Inflammatory macrophage treated with lipopolysaccharide for 4 hours (primary cell): ENCODE measurements at places on chromosomes 16 and 17.

DNA sequence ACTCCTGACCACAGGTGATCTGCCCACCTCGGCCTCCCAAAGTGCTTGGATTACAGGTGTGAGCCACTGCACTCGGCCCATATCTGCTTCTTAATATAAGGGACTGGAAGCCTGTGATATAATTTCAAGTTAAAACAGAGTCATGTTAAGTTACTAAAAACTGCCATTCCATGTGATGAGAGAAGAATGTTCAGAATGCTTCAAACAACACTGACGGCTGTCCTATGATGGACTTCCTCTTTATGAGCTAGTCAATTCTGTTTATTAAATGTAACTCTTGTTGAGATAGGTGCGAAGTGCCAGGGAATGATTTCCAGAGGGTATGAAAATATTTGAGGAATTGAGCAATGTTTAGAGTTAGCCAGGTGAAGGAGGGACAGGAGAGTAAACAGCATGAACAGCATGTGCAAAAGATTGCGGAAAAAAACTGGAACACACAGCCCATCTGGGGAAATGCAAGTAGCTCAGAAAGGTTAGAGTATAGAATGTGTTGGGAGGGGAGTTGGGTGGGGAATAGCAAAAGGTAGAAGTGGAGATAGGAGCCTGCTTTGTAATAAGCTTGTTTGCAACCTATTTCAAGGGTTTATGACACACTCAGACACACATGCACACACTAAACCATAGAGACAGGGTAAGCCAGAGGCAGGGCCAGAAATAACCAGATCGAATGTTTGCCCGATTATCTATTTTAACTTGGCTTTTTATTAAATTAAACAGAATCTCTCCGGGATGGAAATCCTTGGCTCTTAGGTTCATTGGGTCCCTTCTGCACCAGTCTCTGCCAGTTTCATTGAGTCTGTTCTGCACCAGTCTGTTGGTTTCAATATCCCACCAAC lies 135.6 kb upstream of the COX10 start:
- peak; percentile 16 for DNase-seq

- DNase-seq = no peak
Observed at GRCh38 chr17:77604973-77605313, 353.6 kb upstream of the TNRC6C start.

DNA sequence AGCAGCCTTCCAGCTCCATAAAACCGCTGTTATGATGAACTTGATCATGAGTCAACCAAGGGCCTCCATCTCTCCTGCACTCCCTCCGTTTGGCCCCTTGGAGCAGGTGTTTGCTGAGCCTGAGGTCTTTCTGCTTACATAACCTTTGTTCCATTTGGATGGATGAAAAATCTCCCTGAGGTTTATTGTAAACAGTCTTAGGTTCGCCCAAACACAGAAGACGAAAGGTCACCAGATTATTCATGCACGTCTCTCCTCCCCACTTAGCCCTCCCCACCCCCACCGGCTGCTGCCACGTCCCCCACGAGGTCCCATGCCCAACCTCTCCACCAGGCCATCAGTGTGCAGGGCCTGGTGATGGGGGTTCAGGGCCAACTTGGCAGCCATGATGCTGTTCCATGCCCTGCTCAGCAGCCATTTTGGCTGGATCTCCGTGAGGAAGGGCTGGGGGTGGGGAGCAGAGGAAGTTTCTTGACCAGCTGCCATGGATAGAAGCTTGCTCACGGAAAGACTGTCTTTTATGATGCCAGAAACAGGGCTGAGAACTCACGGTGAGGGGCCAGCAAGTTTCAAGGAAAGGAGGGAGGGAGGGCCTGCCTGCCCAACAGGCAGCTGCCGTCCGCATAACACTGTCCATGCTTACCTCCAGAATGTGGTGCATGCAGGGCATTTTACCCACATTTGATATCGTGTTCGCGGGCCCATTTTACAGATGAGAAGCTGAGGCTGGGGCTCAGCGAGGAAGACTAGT lies 47.8 kb upstream of the FOXF1 start:
- no peak for DNase-seq

- no peak for DNase-seq
Observed at GRCh38 chr16:25151996-25152395, 40.5 kb downstream of the LCMT1 start.

GRCh38 chr16:727291-727977 lies 528 bp downstream of the HAGHL start:
- DNase-seq = no peak

DNA sequence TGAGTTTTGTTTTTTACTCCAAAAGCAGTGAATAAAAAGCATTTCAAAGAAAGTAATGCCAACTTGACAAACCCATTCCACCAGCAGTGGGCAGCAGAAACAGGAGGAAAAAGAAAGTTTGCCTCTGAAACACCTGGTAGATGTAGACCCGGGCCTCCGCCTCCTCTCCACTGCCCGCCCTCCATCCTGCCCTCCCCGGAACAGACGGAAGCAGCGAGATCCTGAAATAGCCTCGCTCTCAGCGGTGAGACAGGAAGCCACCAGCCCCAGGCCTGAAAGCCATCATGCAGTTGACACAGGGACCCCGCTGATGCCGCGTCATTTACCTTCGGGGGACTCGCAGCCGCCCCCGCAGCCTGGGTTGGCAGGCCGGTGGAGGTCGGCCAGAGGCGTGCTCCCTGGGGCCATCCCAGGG lies 67.8 kb downstream of the C16orf78 start:
- DNase-seq = no peak

DNA sequence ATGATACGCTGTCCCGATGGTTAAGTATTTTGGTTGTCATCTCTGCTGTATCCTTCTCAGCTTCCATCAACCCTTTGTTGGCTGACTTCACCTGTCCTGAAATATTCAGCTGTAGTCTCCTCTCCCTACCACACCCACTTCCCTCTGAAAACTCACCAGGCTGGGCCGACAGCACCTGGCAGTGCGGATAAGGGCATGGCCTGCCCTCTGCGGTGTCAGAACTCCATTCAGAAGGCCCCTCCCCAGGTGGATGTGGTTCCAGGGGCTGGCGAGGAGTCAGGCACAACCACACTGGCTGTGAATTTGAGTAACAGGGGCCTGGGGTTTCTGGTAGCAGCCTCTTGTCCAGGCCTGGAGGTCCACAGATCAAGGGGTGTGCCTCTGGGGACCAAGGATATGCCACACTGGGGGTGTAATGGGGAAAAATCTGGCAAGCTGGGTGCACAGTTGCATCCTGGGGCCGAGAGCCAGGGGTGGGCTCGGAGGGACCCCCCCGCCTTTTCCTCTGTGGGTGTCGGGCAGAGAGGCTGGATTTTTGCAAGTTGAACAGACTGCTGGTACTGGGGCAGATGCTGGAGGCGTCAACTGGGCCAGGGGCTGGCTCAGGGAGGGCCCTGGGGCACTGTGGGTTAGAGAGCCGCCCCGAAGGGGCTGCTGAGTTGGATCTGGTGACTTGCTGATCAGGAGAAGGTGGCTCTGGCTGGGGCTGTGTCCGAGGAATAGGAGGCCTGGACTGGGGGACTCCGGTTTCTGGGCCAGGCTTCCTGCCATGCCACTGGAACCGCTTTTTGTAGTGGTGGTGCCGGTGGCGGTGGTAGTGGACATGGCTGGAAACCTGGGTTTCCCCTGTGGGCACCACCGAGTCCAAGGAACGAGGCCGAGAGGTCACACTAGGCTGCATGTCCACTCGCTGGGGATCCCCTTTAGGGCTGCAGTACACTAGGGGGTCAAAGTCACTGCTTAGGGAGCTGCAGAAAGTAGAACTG lies 5.6 kb upstream of the SUPT4H1 start:
- no peak for DNase-seq

DNA sequence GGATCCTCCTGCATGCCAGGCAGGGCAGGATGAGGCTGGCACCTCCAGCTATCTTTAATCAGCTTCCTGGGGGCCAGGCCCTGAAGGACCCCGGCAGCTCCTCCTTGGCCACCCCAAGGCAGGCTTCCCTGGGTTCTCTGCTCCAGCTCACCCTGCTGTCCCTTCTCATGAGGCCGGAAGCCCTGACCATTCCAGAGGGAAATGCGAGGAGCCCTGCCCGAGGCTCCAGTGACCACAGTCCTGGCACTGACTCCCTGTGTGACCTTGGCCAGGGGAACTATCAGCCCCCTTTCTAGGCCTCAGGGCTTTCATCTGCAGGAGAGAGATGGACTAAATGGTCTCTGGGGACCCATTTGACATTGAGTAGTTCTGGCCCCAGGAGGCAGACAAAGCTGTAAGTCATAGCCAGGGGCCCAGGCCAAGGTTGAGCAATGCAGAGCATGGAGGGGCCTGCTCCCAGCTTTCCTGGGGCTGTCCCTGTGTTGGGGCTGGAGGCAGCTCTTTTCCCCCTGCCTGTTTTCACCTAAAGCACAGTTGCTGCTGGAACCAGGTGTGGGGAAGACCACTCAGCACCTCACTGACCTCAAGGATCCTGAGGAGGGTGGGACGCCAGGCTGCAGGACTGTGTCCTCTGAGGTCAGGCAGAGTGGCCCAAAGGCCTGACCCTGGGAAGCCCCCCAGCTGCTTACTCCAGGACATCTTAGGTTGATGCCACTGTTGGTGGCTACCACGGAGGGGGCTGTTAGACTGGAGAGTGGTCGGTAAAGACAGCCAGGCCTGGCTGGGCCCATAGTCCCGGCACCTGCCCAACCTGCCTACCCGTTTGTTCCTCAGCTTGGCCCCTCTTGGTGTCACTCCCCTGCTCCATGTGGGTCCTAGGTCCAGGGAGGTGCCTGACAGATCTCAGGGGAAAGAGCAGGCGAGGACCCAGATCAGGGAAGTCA lies 8.1 kb downstream of the KCNH6 start:
- no peak for DNase-seq

DNA sequence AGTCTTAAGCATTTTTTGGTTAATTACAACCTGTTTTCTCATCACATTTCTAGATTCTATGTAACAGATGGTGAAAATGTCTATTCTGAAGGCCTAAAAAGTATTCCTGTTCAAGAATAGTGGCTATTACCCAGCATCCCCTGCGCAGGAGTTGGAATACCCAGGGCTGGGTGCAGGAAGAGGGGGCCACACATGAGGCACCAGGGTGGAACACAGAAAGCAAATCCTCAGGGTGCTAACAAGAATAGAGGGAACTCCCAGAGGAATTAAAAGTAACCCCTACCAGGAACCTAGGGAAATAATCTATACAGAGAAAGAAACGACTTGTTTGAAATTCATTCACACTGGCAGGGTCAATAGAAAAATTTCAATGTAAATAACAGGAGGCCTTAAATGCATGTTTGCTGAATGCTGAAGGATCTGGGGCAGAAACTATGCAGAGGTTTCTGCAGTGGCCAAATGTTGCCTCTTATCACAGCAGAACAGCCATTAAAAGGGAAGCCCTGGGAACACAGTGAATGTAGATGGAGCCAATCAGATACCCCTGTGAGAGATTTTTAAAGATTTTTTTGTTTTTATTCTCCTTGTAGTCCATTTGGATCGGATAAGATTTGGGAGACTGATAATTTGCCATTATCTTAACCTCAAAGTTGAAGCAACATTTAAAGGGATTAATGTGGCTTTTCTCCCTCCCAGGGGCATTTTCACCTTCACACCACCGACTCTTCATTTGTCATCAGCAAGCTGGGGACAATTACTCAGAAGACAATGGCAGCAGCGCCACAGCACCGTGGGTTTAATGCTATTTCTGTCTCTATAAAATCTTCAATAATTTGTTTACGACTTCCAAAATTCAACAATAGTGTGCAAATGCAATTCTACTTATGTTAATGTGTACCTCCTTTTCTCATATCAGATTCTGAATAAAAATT lies 196.0 kb upstream of the PSMD7 start:
- no peak for DNase-seq

DNA sequence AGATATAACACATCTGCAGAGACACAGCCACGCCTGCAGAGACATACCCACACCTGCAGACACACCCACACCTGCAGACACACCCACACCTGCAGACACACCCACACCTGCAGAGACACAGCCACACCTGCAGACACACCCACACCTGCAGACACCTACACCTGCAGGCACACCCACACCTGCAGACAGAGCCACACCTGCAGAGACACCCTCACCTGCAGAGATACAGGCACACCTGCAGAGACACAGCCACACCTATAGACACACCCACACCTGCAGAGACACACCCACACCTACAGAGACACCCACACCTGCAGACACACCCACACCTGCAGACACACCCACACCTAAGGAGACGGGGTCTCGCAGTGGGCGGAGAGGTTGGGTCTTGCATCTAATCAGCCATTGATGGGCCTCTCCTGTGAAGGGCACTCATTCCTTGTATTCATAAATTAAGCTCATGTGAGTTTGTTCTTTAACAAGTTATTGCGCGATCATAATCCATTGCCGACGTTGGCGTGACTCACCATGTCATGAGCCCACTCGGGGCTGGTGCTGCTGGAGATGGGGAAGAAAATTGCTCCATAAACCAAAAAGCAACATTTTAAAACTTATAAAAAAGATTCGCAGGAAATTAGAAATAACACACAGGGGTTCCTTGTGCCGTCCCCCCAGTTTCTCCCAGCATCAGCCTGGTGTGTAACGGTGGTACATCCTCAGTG lies 28.9 kb upstream of the CDH15 start:
- DNase-seq = peak; percentile 26

- no peak for DNase-seq
Observed at GRCh38 chr16:85917959-85918358, 19.0 kb downstream of the IRF8 start.

DNA sequence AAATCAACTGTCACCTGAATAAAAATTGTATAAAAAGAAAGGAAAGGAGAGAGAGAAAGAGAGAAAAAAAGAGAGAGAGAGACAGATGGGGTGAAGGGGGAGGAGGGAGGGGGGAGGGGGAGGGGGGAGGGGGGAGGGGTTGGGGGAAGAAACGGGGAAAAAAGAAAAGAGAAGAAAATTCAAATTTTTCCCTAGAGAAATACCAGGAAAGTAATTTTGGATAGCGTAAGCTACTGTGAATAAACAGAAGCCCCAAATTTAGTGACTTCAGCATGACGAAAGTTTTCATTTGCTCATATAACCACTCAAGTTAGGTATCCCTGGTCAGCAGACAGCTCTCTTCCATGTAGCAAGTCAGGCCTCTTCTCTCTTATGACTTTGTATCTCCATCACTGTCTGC lies 289.4 kb upstream of the MYOCD start:
- no peak for DNase-seq

GRCh38 chr17:64063766-64064224 lies 43.4 kb upstream of the ICAM2 start:
- DNase-seq = peak; percentile 23

- no peak for DNase-seq
Observed at GRCh38 chr16:15031586-15031985, 24.3 kb downstream of the NTAN1 start.

- peak; percentile 60 for DNase-seq
Observed at GRCh38 chr17:18258356-18259038, at the start of gene FLII. TSS of gene FLII (minus strand) at chr17:18258738. CDS start at chr17:18258690, 48 bp downstream.

GRCh38 chr17:29664743-29665480 lies 42.2 kb upstream of the CORO6 start:
- DNase-seq = no peak

GRCh38 chr17:78559749-78560368 lies 17.3 kb downstream of the DNAH17 start:
- DNase-seq = no peak

DNA sequence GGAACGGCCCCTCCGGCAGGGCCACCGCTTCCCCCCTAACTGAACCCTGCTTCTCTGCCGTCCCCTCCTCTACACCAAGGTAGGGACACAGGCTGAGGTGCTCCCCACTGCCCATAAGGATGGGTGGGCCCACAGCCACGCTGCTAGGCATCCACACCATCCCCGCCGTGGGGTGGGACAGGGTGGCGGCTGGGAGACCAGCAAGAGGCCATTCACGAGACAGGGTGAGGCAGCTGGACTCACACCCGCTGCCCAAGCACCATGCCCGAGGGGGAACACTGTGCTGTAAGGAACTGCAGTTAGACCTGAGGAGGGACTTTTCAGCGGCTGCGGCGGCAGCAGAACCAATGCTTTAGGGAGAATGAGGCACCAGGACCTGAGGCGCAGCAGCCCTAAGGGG lies 47.5 kb upstream of the RRN3 start:
- no peak for DNase-seq
